ENCODE measurements at places on chromosomes 5 and 9.

DNA sequence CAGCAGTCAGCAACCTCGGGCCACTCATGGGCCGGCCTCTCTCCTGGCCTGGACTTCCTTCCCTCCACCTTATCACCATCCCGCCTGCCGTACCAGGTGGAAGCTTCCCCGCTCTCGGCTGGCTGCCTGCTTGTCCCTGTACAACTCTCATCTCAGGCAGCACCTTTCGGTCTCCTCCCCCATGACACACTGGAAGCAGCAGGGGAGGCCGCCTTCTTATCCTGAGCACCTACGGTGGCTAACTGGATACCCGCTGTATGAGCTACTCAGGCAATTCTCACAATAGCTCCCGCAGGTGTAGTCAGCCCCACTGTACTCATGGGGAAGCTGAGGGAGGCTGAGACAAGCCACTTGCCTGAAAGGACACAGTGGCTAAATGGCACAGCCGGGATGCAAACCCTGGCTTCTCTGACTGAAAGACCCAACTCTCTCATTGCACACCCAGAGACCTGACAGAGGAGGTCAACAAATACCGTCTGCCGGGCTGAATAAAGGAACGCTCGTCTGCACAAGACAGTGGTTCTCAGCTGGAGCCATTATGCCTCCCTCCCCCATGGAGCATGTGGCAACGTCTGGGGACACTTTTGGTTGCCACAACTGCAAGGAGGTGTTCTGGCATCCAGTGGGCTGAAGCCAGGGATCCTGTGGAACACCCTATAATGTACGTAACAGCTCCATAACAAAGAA lies 9.6 kb downstream of the STK10 start:
- peak; percentile 64 for DNase-seq

- DNase-seq: no peak
These were observed 181.6 kb upstream of the NUDT12 start for GRCh38 chr5:103744159-103744558.

GRCh38 chr5:56026863-56027300 lies 32.1 kb upstream of the IL6ST start:
- peak; percentile 87 for DNase-seq

- DNase-seq: no peak
These were observed 195.2 kb upstream of the TUT7 start for GRCh38 chr9:86549401-86549811.

- no peak for DNase-seq
These were observed 634.0 kb downstream of the IRX1 start for GRCh38 chr5:4229414-4230292.

DNA sequence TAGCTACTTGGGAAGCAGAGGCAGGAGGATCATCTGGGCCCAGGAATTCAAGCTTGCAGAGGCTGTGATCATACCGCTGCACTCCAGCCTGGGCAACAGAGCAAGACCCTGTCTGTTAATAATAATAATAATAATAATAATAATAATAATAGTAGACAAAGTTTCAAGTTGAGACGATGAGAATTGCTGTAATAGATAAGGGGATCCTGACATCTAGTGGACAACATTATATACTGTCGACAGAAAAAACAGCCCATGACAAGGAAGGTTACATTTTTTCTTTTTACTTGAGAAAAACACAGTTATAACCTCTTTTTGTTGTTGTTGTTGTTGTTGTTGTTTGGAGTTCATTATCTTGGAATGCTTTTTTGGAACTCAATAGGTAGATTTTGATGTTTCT lies 35.3 kb downstream of the NDFIP1 start:
- DNase-seq: peak; percentile 41

- no peak for DNase-seq
These were observed 3.4 kb downstream of the PRPF4 start for GRCh38 chr9:113278840-113279239.

- DNase-seq: no peak
These were observed 27.2 kb downstream of the CCDC69 start for GRCh38 chr5:151196556-151197290.

DNA sequence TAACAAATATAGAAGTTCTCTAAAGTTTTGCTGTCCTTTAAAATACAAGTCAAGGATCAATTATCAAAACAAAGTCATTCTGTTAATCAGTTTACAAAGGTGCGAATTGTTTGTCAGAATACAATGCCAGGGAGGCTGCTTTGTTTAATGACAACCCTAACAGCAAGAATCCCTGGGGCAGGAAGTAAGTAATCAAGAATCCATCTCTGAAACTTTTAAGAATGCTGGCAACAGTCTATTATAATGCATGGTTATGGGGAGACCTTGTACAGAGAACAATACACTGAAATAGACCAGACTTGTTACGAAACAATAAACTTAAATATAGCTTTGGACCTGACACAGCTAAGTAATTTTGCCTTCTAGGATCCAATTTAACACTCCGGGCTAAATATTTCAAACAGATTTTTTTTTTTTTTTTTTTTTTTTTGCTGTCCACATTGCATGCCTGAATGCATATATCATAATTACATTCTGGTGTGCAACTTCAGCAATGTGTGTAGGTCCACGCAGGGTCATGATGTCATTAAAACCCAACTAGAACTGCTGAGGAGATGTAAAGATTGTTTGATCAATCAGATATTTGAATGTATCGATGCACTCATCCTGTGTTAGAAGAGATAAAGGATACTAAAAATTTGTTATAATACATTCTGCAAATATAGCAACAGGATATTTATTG lies 421.3 kb downstream of the CETN3 start:
- no peak for DNase-seq

- no peak for DNase-seq
These were observed 201.8 kb upstream of the IER5L start for GRCh38 chr9:129379886-129380285.

- DNase-seq: peak; percentile 73
These were observed 34.3 kb upstream of the MACIR start for GRCh38 chr5:103224118-103224893.

DNA sequence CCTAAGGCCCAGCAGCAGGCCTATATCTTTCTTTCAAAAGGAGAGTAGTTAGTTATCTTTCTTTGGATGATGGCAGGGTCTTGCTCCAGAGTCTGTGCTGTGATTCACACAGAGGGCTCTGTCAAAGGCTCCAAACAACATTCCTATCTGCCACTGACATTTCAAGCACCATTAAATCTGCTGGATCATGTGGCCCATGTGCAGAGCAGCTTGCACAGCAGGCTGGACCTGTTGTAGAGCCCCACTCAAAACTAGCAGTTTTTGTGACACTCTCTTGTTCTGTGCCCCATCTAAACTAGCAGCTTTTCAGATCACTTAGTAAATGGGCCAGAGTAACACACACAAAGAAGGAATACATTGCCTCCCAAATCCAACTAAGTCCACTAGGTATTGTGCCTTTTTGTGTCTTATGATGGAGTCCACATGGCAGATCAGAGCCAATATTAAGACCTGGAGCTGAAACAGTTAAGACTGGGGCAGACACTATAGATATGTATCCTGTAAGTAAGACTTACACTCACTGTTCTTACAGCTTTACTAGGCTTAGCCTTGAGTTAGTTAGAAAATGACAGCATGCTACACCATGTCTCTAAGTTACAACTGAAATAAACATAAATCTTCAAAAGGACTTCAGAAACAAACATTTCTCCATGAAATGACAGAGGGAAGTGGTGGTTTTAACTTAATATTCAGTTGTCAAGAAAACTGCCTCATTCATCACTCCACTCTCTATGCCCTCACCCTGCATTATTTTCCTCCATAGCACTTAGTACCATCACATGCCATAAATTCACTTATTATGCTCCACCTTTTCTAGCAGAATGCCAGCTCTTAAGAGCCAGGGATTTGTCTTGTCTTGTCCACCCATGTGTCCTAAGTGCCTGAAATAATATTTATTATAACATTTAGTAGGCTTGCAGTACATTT lies 400.9 kb downstream of the RAB3C start:
- no peak for DNase-seq

DNA sequence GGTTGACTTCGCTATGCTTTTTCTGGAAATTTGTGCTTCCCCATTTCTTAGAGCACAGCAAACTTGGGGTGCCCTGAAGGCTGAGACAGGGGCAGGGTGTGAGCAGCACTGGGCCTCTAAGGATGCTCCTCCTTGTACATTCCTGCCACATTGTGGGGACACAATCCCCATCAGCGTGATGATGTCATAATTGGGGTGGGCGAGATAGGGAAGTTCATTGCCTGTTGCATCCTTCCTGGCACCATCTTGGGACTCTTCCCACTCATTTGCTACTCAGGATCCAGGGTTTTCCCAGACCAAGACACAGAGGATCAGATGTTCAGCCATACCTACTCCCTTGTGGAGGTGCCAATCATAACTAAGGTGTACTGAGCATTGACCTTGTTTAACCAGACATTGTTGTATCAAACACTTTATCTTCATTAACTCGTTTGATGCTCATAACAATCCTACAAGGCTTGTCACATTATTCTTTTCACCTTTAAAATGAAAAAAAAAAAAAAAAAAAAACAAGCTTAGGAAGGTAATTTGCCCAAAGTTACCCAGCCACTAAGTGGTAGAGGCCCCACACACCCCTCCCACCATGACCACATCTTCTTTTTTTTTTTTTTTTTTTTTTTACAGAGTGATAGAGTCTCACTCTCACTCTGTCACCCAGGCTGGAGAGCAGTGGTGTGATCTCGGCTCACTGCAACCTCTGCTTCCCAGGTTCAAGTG lies 87.6 kb downstream of the UGCG start:
- DNase-seq: no peak

GRCh38 chr9:136618580-136619547 lies 43.9 kb upstream of the EGFL7 start:
- DNase-seq: no peak

- DNase-seq: no peak
These were observed 63.3 kb upstream of the SLC30A5 start for GRCh38 chr5:69030358-69031062.

DNA sequence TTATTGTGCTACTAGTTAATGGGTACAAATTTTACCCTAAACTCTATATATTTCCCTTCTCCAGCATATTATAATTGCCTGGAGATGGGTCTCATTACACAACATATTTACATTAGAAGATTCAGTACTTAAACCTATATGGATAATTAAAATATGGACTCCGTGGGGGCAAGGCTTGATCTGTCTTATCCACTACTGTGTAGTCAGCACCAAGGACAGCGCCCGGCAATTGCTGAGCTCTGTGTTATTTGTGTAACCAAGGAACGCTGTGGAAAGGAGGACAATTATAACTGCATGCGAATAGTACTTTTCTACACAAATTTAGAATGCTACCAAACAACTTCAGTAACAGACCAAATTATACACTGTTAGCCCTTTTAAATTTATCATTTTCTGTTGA lies 77.7 kb downstream of the DNAH5 start:
- DNase-seq: peak; percentile 20

GRCh38 chr9:127222388-127223095 lies 42.0 kb upstream of the GARNL3 start:
- no peak for DNase-seq

GRCh38 chr5:173866858-173867679 lies 21.1 kb upstream of the CPEB4 start:
- DNase-seq: no peak

GRCh38 chr9:35161713-35162604 lies at the start of gene UNC13B:
Gene UNC13B (plus strand): TSS chr9:35162009. CDS start chr9:35162284, 275 bp downstream.
- peak; percentile 86 for DNase-seq

DNA sequence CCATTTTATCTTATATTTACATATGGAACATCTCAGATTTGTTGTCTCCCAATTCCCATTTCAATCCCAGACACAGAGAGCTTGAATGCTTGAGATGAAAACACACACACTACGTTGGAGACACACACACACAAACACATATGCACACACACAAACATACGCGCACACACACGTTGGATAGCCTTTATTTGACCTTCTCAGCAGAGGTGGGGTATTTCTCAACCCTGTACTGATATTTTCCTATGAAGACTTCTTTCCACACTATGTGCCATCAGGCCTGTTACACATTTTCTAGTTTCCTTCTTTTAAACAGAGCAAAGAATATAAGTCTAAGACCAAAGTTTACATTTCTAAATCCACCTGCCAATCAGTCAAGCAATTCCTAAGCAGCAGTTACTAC lies 291.0 kb downstream of the TAF11L14 start:
- DNase-seq: no peak

- no peak for DNase-seq
These were observed 66.3 kb upstream of the COL5A1 start for GRCh38 chr9:134575103-134575900.

GRCh38 chr9:93118863-93119702 lies 15.0 kb downstream of the NINJ1 start:
- no peak for DNase-seq

- DNase-seq: peak; percentile 90
These were observed 202.0 kb upstream of the NR3C1 start for GRCh38 chr5:143605403-143606005.

DNA sequence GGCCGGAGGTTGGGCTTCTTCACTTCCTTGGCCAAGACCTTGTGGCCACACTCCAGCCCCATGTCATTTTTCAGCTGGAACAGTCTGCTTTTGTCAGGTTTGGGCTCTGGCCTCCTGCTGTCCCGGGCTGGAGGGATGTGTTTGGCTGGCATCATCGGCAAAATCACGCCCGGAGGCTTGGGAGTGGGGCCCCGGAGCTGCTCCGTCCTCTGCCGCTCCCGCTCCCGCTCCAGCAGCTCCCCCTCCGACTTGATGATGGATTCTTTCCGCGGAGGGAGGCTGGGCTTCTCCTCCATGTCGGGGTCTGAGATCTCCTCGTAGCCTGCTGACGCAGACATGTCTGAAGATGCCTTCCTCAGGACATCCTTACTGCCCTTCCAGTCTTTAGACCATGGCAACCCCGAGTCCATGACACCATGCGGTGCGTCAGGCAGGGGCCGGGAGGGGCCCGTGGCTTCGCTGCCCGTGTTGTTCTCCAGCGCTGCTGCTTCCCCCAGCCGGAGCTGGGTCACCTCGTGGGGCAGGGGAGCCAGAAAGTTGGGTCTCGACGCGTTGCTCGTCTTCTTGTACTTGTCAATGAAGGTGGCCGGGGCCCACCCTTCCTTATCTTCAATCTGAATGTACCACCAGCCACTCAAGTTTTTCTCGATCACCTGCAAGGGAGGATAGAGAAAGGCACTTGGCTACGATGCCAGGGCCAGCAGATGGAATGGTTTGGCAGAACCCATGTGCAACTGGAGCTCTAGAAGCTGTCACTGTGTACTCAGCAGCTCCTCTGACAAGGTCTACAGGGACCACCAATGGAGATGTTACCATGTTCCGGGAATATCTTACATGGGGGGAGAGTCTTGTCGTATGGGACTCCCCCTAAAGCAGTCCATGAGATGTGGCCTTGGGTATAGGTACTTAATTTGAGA lies 56.0 kb upstream of the UBTD2 start:
- DNase-seq: no peak

DNA sequence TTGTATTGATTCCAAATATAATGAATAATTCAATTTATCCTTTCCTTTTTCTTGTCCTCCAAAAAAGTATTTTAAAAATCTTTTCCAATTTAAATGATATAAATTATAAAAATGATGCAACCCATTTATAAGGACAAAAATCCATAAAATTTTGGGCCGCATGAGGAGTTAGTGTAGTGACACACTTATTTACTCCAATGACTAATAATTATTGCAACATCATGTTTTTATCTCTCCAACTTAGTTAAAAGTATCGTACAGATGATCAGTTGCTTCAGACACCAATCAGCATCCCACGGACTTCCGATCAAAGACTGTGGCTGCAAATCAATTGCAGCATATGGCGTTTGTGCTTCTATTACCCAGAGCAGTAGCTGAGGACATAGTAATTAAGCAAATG lies 58.6 kb downstream of the HTR4 start:
- no peak for DNase-seq

All from activated CD4-positive, alpha-beta T cell treated with anti-CD3 and anti-CD28 coated beads, Interleukin-10, Interleukin-2, amounts not matched to agents 100 ng/mL and 50 ng/mL, durations not matched to agents 16 hours and 8 hours (primary cell).